ENCODE measurements at places on chromosomes 4 and X.

GRCh38 chrX:139739138-139739537 lies 31.2 kb upstream of the MCF2 start:
- no peak for DNase-seq

DNA sequence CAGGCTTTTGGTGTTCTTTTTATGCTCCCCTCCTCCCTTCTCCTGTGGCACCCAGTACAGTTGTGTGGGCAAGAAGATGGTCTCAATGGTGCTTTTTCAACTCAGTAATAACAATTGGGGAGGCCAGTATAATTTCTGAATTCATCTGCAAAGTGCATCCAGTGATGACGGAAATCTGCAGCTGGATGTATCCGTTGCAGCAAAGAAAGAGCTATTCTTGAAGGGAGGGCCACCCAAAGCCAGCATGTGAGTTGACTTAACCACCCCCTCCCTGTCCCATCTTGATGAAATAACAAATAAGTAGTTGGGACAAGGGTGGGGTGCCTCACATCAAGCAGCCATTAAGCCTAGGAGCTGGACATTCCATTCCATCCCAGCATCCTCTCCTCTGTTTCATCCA lies 30.7 kb downstream of the TSC22D3 start:
- DNase-seq, result no peak

DNA sequence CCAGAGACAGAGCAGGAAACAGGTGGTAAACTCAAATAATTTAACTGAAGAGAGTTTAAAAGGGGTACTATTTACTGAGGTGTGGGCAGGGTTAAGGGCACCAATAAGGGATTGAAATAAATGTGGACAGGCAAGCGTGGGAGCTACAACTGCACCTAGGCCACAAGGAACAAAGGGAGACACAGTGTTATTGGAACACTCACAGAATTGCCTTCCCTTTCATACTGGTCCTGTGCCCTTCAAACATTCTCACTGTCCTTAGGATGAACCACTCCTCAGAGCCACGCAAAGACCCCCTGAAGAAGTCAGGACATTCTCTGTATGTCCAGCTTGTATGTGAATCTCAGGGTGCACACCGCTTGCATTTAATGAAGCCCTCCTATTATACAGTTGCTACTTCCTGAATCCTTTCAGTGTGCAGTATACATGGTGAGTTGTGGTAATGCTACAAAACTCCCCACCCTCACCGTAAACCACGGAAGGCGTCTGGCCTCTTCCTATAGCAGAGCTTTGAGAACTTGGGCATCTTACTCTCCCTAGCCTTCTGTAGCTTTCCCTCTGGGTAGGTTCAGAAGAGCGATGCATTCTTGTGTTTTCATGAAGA lies 9.6 kb upstream of the MRPL1 start:
- DNase-seq, result no peak

DNA sequence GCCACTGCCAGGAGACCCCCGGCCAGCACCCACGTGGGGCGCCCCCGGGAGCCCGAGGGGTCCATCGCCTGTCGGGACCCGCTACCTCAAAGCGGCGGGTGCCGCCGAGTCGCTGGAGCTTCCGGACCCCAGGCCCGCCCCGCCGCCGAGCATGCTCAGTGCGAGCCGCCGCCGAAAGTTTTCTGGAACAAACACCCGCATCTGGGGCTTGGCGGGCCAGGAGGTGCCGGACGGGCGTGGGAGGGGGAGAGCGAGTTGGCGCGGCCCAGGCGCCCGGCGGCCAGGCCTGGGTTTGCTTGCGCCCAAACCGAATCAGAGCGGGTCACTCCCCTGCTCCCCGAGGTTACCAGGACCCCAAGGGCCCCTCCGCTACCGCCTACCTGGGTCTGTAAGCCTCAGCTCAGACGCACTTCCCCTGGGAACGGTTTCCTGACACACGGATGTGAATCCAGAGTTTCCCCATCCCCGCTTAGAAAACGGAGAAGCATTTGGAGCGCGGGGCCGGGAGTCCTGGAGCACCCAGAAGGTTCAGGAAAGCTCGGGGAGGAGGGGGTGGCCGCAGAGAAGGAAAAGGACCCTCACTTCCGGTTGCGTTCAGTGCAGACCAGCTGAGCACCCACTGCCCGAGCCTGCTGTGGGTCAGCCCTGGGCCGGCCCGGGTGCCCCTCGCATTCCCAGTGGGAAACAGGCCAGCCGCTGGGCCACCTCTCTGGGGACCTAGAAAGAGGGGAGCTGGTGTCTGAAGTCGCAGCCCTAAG lies at the start of gene EVC2:
EVC2 (minus strand) TSS at position 111 of the 758 bp plus-strand sequence; CDS start at position 65, 46 bp downstream.
- no peak for DNase-seq

DNA sequence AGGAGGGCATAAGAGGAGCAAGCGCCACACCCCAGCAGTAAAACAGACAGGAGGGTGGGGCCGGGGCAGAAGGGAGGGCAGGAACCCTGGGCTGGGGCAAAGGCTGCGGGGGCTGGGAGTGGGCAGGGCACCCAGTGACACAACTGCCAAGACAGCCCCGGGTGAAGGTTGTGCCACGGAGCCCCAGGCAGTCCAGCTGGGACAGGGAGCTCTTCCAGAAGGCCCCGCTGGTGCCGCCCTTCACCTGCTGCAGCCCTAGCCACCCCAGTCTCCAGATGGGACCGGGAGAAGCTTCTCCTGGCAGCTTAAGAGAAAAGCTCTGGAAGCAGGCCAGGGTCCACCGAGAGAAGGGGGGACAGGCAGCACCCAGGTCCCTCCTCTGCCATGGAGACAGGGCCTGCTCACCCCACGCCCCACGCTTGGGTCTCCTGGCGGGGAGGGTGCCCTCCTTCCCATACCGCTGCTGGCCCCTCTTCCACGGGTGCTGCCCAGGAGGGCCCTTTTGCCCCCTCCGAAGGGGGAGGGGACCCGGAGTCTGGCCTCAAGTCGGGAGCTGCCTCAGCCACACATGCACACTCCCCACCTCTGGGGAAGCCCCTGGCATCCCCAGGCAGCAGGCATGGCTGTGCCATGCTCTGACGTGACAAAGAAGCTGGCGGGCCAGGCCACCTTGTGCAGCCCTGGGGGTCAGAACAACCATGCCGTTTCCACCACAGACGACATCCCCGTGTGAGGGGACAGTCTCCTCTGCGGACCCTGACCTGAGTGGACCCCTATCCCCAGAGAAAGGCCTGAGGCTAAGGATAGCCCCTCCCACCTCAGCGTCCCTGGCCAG lies 1.5 kb downstream of the DGKQ start:
- DNase-seq, result no peak

GRCh38 chr4:156805696-156806095 lies 165.9 kb downstream of the PDGFC start:
- DNase-seq, result no peak

DNA sequence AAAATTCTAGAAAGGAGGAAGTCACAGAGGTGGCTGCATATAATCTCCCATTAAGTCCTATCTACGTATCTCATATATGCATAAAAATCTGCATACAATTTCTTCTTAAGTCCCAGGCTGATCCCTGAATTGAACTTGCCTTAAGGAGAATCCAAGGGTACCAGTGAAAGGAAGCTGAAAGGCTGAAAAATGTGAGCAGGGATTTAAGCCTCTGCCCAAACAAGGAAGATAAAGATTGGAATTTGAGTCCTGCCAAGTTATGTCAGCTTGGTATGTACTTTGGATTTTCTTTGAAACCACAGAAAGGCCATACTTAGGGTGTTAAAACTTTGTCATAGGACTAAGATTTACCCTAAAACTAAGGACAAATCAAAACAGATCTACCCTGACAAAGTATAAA lies 26.5 kb upstream of the GEMIN8 start:
- DNase-seq, result no peak

GRCh38 chr4:3299976-3300671 lies 7.3 kb downstream of the RGS12 start:
- DNase-seq, result no peak

GRCh38 chrX:65582450-65583082 lies 48.0 kb upstream of the LAS1L start:
- no peak for DNase-seq

DNA sequence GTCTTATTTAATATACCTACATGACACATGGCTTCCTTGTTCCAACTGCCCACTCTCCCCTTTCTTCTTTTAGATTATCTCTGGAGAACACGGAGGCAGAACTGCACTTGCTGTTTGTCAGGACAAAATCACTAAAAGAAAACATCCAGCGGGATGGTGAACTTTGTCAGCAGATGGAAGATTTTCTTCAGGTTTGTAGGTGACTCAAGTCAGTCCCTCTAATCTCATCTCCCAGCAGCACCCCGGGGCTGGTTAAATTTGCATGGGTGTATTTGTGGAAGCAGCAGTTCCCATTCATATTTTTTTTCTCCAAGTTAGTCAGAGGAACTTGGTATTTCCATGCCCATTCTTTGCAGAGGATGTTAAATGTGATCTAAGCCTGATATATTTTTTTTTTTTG lies 31.8 kb downstream of the FHDC1 start:
- DNase-seq, result no peak

DNA sequence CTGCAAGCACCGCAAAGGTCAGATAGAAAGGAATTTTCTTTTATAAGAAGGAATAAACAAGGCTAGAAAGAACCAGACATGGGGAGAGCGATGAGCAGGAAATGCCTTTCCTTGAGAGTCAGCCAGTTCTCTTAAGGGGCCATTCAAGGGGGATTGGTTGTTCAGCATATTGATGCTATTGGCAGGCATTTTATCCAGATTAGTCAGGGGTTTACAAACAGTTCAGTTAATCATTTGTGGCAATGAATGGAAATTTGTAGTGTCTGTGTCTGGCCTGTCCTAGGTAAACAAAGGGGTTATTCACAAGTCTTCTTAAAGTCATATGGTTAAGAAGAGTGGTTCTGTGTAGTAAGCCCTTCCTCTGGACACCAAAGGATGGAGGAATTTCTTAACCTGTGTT lies 184.7 kb upstream of the FRMPD4 start:
- DNase-seq, result no peak

- DNase-seq, result no peak
Measured at GRCh38 chrX:118654331-118654730, 73.1 kb upstream of the IL13RA1 start.

DNA sequence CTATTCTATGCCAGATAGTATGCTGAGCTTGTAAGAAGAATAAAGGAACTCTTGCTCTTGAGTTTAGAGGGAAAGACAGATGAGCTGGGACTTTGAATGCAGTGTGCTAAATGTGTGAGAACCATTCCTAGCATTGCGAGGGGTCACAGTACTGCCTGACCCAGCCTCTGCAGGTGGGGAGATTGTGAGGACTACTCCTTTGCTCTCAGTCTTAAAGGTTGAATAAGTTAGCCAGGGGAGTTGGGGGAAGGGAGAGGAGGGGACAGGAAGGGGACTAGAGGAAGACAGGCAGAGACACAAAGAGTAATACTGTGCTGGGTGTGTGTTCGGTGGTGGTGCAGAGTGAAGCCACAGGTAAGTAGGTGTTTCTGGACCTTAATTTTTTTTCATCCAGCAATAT lies 41.7 kb downstream of the DCUN1D4 start:
- DNase-seq, result no peak

GRCh38 chr4:169159624-169160171 lies 111.1 kb downstream of the SH3RF1 start:
- DNase-seq, result no peak

GRCh38 chr4:170089668-170090351 lies at the start of gene AADAT:
TSS of gene AADAT (minus strand) at chr4:170089956. CDS start at chr4:170089690, 266 bp downstream.
- peak; percentile 87 for DNase-seq

DNA sequence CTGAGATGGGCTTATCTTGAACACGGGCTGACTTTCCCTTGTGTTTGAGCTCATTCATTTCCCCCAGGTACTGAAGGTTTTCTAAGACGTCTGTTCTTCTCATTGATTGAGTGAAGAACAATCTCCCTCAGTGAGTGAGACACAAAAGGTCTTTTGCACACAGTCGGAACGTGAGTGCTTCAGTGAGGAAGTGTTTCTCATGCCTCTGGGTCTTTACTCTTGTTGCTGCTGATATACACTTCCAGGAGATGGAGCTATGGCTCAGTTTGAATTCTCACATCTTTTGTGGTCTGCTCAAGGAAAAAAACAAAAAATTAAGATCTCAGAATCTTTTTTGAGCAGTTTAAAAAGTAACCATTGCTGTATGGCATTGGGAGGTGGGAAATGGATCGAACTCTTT lies 981.9 kb upstream of the TENM3 start:
- DNase-seq, result no peak

DNA sequence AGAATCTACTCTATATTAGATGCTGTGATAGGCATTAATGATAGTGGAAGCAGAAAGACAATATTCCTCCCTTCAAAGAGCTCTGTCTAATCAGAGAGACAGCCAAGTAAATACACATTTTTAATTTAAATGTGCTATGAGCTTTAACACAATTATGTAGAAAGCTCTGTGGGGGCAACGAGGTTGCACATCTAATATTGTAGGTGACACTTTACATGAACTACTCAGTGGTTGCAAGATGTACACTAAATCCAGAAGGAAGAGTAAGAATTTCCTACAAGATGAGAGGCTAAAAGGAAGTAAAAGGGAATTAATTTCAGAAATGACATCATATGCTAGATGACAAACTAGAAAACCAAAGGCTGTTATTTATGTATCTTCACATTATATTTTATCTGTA lies 120.9 kb downstream of the SPCS3 start:
- DNase-seq, result no peak

GRCh38 chrX:137684591-137684990 lies 118.7 kb downstream of the ZIC3 start:
- no peak for DNase-seq

DNA sequence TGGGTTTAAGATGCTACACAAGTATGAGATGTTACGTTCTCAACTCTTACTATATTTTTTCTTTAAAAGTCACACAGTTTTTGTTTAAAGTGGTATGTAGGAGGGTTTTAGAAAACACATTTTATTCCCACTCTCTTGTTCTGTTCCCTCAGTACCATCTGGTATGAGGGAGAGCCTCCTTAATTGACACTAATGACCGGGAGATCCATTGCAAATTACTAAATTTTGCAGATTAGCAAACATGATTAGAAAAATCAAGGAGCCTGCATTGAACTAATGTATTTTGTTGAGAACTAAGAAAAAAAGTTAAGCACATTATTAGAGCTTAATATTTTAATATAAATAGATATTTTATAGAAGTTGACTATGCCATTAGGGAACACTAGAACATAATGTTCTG lies 87.3 kb upstream of the UNC5C start:
- DNase-seq, result no peak

GRCh38 chr4:119103263-119103662 lies 32.4 kb upstream of the MYOZ2 start:
- no peak for DNase-seq

- DNase-seq, result no peak
Measured at GRCh38 chr4:9765091-9765490, 16.3 kb upstream of the DRD5 start.

- DNase-seq, result no peak
Measured at GRCh38 chr4:40190019-40190418, 6.8 kb upstream of the RHOH start.

DNA sequence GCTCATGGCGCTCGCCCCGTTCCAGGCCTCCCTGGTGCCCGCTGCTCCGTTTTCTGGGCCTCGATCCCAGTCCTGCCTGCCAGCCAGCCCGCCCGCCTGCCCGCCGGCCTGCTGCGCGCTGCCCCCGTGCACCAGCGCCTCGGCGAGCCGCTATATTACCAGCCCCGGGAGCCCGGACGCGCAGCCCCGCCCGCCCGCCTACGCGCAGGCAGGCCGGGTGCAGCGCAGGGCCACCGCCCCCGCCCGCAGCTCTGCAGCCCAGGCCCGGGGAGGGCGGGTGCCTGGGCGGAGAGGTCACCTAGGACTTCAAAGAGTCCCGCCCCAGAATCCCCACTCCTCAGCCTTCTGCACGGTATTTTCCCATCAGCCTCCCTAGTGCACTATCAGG lies at the start of gene MAOB:
MAOB (minus strand) TSS at position 157 of the 388 bp plus-strand sequence; CDS start at position 6, 151 bp downstream.
- DNase-seq, result no peak

GRCh38 chrX:111352424-111352823 lies 59.6 kb downstream of the DCX start:
- no peak for DNase-seq
